ENCODE measurements at places on chromosomes 12 and 14. TPM values are rescaled to one million over a fixed set of nuclear protein-coding genes. Genes with fewer than 3 reads are reported as not detected.

GRCh38 chr12:105220150-105220928, 15.6 kb downstream of the APPL2 start:
- no peaks in the 10 kb centered on the region for H3K27me3 ChIP-seq
- no peak overlapping the region for H3K27ac ChIP-seq
- no peak for DNase-seq
- peaks cover 13% of the 10 kb centered on the region for H3K4me1 ChIP-seq
- H3K36me3 ChIP-seq: peaks cover 36% of the 10 kb centered on the region
- H3K4me3 ChIP-seq: no peak overlapping the region

- peaks cover 14% of the 10 kb centered on the region for H3K4me1 ChIP-seq
- no peak overlapping the region for H3K4me3 ChIP-seq
- H3K27me3 ChIP-seq: peaks cover 22% of the 10 kb centered on the region
- no peak overlapping the region for H3K27ac ChIP-seq
- peak; percentile 77 for DNase-seq
Measured at GRCh38 chr14:104665657-104666522, 23.5 kb upstream of the INF2 start.

DNA sequence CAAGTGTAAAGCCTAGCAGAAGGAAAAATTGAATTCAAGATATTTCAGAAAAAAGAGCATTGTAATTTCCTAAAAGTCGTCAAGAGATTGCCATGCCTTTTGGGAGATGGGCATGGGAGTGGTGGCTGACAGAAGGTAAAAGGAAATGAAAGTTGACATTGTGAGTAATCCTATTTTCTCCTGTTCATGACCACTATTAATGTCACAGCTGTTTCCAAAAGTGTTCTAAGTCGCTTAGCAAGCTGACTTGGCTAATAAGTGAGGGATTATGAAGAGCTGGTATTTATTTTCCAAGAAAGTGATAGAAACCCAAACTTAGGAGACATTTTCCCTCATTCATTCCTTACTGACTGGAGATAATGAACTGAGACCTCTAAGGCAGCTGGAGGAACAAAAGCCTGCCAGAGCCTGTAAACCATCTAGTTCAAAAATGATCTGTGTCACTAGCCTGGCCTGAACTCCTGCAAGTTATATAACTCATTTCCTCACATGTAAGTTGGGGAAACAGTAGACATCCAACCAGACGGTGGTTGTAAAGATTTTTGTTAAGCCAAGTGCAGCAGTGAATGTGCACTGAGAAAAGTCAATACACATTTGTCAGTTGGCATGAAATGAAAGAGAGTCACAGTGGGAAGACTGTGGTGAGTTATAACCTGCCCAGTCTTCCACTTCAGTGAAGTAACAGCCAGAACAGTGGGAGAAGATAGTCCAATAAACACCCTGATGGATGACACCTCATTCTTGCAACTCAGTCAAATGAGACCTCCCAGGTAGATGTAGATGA, 75.8 kb downstream of the DIO2 start:
- no peak overlapping the region for H3K4me3 ChIP-seq
- H3K36me3 ChIP-seq: no peaks in the 10 kb centered on the region
- H3K4me1 ChIP-seq: no peaks in the 10 kb centered on the region
- H3K27me3 ChIP-seq: no peaks in the 10 kb centered on the region
- no peak overlapping the region for H3K27ac ChIP-seq

DNA sequence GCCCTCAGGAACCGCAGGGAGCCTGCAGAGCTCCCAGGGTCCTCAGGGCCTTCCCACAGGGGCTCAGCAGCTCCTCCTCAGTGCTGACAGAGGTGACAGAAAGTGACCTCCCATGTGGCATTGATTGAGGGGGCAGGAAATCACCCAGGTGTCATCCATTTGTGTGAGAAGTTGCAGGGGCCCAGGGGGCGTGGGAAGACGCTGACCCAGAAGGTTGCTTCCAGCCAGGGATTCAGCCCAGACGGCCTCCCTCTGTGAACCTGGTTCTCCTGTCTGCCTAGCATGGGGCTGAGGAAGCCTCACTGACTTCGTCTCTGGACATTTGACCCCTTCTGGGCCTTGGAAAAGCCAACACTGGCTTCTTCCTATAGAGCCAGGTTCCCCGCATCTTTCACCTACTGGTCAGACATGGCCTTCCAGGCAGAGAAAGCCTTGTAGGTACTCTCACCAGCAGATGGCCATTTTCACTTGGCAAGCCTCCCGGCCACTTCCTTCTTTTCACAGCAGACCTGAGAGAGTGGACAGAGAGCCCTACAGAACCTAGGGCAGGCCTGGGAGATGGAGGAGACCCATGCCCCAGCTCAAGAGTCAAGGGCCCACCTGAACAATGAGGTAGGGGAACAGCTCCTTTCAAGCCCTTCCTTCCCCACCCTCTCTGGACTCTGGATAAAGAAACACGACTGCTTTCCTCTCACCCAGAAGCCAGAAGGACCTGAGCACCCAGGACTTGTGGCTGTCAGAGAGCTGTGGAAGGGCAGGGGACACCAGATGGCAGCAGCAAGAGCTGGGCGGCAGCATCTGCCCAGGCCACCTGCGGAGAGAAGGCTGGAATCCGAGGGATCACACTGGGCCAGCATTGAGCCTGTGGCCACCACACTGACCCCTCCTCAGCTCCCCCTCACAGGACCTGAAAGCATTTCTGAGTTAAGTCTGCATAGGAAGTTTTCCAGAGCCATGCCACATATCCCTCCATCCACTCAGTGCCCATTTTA, 377.8 kb downstream of the DPF3 start:
- no peak overlapping the region for H3K4me3 ChIP-seq
- no peak overlapping the region for H3K27ac ChIP-seq
- DNase-seq: no peak
- H3K4me1 ChIP-seq: peaks cover 73% of the 10 kb centered on the region
- peaks cover 5% of the 10 kb centered on the region for H3K27me3 ChIP-seq
- H3K36me3 ChIP-seq: peaks cover 10% of the 10 kb centered on the region

DNA sequence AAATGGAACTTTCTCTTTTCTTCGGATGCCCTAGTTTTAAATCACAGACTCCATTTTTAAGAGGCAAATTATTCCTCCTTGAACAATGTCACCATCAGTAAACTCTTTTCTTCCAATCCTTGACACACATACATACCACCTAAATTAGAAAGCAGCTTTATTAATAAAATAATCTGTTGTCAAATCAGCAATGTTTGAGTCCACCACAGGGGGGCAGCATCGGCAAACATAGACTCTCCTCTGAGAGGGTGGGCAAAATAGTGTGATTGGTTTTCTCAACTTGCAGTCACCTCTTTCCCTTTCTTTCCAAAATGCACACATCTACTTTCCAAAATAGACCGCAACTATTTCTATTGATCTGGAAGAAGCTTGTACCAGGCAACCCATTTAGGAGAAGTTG, 438.4 kb upstream of the OR4E1 start:
- no peaks in the 10 kb centered on the region for H3K36me3 ChIP-seq
- peak; percentile 82 for DNase-seq
- H3K4me3 ChIP-seq: peak overlapping the region; percentile 84
- H3K27ac ChIP-seq: peak overlapping the region; percentile 75
- no peaks in the 10 kb centered on the region for H3K27me3 ChIP-seq

- no peak for DNase-seq
- no peak overlapping the region for H3K4me3 ChIP-seq
- no peak overlapping the region for H3K27ac ChIP-seq
- H3K27me3 ChIP-seq: peaks cover 2% of the 10 kb centered on the region
Measured at GRCh38 chr14:31990183-31990857, 86.8 kb upstream of the ARHGAP5 start.

DNA sequence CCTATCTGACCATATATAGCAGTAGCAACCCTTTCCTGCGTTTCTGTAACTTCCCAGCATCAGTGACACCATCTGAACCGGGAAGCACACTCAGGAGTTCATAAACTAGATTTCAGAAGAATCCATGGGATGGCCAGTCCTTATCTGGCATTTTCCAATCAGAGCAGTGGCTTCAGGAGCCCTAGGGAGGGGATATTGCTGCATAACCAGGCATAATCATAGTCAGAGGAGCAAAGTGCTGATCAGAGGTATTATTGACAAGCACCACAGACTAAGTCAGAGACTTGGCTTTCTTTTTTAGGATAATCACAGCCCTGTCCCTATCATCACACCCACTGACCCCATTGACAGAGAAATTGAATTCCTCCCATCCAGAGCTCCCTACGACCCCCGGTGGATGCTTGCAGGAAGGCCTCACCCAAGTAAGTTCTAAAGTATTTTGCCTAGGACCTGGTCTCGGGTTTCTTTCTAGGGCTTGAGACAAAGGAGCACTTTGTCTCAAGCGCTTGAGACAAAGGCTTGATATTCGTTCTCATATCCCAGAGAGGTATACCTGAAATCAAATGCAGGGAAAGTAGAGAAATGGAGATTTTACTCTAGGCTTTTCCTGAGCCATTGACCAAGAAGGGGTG, 55.1 kb downstream of the FOXN4 start:
- no peaks in the 10 kb centered on the region for H3K27me3 ChIP-seq
- H3K4me1 ChIP-seq: peaks cover 4% of the 10 kb centered on the region

- H3K36me3 ChIP-seq: no peaks in the 10 kb centered on the region
- peaks cover 9% of the 10 kb centered on the region for H3K4me1 ChIP-seq
- no peak for DNase-seq
- peaks cover 6% of the 10 kb centered on the region for H3K27me3 ChIP-seq
Measured at GRCh38 chr12:26874501-26875296, 41.7 kb upstream of the ITPR2 start.

GRCh38 chr14:44108601-44109000, 398.5 kb downstream of the FSCB start:
- H3K27ac ChIP-seq: no peak overlapping the region
- no peaks in the 10 kb centered on the region for H3K27me3 ChIP-seq
- no peaks in the 10 kb centered on the region for H3K4me1 ChIP-seq
- no peak overlapping the region for H3K4me3 ChIP-seq
- DNase-seq: no peak

GRCh38 chr12:70890895-70891832, 29.4 kb downstream of the PTPRR start:
- no peaks in the 10 kb centered on the region for H3K4me1 ChIP-seq
- DNase-seq: no peak
- no peaks in the 10 kb centered on the region for H3K27me3 ChIP-seq
- H3K4me3 ChIP-seq: no peak overlapping the region

DNA sequence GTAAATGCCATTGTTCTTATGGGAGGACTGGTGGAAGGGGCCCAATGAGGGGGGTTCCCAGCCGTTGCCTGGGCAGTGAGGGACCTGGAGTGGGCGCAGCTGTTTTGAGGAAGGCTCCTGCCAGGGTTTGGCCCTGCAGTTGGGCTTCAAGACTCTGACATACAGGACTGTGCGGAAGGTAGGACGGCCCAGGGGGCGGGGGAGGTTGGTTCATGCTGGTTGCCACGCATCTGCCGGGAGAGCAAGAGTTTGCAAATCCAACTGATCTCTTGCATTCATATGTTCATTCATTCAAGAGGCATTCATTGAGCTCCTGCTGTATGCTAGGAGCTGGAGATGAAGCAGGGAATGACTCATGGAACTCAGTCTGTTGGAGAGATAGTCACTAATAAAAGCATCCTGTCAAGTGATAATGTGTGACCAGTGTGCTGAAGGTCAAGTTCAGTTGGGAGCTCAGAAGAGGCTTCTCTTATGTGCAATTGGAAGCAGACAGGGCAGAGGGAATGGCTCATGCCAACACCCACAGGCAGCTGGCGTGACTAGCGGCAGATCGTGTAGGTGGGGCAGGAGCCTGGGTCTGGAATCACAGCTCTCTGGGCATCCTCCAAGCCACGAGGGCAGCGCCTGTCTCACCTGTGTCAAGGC, 7.8 kb downstream of the SH2B3 start:
- H3K4me3 ChIP-seq: no peak overlapping the region
- peaks cover 36% of the 10 kb centered on the region for H3K36me3 ChIP-seq
- peak overlapping the region; percentile 85 for H3K27ac ChIP-seq
- no peak for DNase-seq
- H3K27me3 ChIP-seq: no peaks in the 10 kb centered on the region
- peaks cover 48% of the 10 kb centered on the region for H3K4me1 ChIP-seq

GRCh38 chr12:103160622-103161021, 203.1 kb downstream of the ASCL1 start:
- H3K27ac ChIP-seq: no peak overlapping the region
- H3K4me1 ChIP-seq: no peaks in the 10 kb centered on the region
- no peaks in the 10 kb centered on the region for H3K27me3 ChIP-seq
- H3K36me3 ChIP-seq: no peaks in the 10 kb centered on the region
- DNase-seq: no peak

DNA sequence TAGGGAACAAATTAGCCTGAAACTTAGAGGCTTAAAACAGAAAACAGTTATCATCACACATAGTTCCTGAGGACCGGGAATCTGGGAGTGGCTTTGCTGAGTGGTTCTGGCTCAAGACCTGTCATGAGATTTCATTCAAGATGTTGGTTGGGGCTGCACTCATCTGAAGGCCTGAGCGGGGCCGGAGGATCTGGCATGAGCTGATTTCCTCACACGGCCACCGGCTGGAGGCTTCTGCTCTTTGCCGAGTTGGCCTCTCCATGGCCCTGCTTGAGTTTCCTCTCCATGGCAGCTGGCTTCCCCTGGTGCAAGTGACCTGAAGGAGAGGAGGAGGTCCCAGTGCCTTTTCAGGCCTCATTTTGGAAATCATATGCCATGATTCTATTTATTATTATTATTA, 128.1 kb downstream of the PAPOLA start:
- no peaks in the 10 kb centered on the region for H3K27me3 ChIP-seq
- no peak overlapping the region for H3K27ac ChIP-seq
- no peak for DNase-seq
- no peaks in the 10 kb centered on the region for H3K36me3 ChIP-seq
- no peak overlapping the region for H3K4me3 ChIP-seq

GRCh38 chr12:12072064-12072760, 1.5 kb downstream of the BCL2L14 start:
- H3K4me3 ChIP-seq: peak overlapping the region; percentile 83
- no peaks in the 10 kb centered on the region for H3K27me3 ChIP-seq
- H3K36me3 ChIP-seq: peaks cover 8% of the 10 kb centered on the region
- DNase-seq: peak; percentile 81

DNA sequence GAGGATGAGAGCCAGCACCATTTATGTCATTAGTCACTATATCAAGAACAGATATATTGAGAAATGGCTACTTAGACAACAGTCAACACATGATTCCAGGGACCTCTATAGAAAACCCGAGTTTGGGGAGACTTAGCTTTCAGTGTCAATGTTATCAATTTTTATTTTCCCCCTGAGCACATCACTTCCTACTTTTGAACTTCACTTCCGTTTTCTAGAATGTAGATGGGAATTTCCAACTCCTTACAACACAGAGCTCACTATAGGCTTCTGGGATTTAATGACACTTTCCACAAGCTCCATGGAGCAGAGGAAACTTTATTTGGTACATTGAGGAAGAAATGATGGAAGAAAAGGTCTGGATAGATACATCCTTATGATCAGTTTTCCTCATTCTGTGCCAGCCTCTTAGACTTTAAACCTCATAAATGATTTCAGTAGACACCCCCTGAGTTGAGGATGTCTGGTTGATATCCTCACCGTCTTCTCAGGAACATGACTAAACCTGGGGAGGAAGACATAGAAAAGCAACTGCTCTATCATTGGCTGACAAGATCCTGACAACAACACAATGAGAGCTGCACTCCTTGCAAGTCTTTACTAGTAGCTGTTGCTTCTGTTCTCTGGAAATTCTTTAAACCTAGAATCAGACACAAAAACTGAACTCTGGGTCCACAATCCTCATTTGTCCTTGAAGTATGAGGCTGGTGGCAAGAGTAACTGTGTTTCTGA, 449.4 kb upstream of the OR4E1 start:
- H3K27me3 ChIP-seq: peaks cover 4% of the 10 kb centered on the region
- H3K27ac ChIP-seq: peak overlapping the region; percentile 84
- DNase-seq: peak; percentile 57
- peaks cover 16% of the 10 kb centered on the region for H3K4me1 ChIP-seq

C14orf132 gene
- total RNA-seq: 0.47 TPM
